ENCODE measurements at places on chromosomes 6 and 20. TPM values are rescaled to one million over a fixed set of nuclear protein-coding genes. Genes with fewer than 3 reads are reported as not detected.

Gene FOXQ1
- not detected for total RNA-seq

Gene BPIFA1
- not detected for total RNA-seq

Gene MYLK4
- total RNA-seq, result 0.37 TPM

Gene PTCHD4
- not detected for total RNA-seq

Gene SOX18
- total RNA-seq, result 0.46 TPM

Gene HLA-DOB
- 8.0 TPM for total RNA-seq

Gene C6orf89
- total RNA-seq, result 53.1 TPM

Gene KIF25
- 0.34 TPM for total RNA-seq

Gene SAPCD1
- total RNA-seq, result 18.0 TPM

Gene PDE10A
- not detected for total RNA-seq

Gene ARFGEF3
- total RNA-seq, result 0.53 TPM

Gene PAX1
- total RNA-seq, result not detected

Gene TGM2
- total RNA-seq, result 0.23 TPM

Gene RIMS1
- not detected for total RNA-seq

Gene POLH
- 34.8 TPM for total RNA-seq

Gene FRK
- total RNA-seq, result 0.02 TPM

Gene CLPSL1
- total RNA-seq, result not detected

Gene CD40
- 4.2 TPM for total RNA-seq

Gene MEI4
- total RNA-seq, result not detected

Gene TPD52L1
- 0.56 TPM for total RNA-seq

Gene SAMD3
- total RNA-seq, result 4.6 TPM

Gene CRIP3
- total RNA-seq, result 0.90 TPM

Gene ACTL10
- 1.8 TPM for total RNA-seq

Gene HCK
- 0.50 TPM for total RNA-seq

Gene NDUFAF4
- total RNA-seq, result 63.5 TPM

Gene RIMS4
- 0.07 TPM for total RNA-seq

Gene NRSN1
- total RNA-seq, result not detected

Gene SLC44A4
- 0.22 TPM for total RNA-seq

Gene KAT14
- 16.2 TPM for total RNA-seq

Gene SPACA1
- not detected for total RNA-seq

Gene SNAI1
- total RNA-seq, result 1.3 TPM

Gene DNAAF9
- 3.6 TPM for total RNA-seq

Gene PPP1R3D
- 5.7 TPM for total RNA-seq

Gene BPI
- total RNA-seq, result not detected

Gene GPX5
- not detected for total RNA-seq

Gene LY6G6F
- total RNA-seq, result not detected

Gene THBS2
- not detected for total RNA-seq

Gene CST5
- not detected for total RNA-seq

Gene MICB
- 18.7 TPM for total RNA-seq

Gene ENPP1
- total RNA-seq, result 0.53 TPM

Gene RIN2
- not detected for total RNA-seq

Gene KIAA1755
- total RNA-seq, result not detected

Gene SLC17A1
- not detected for total RNA-seq

Gene COL12A1
- not detected for total RNA-seq

Gene ZC3H12D
- total RNA-seq, result 106 TPM

Gene TMEM170B
- 1.0 TPM for total RNA-seq
